ENCODE measurements at places on chromosomes 11 and 22.

GRCh38 chr22:47267513-47268282 lies 505.2 kb downstream of the TBC1D22A start:
- no peak for DNase-seq

GRCh38 chr11:46050003-46050461 lies 71.2 kb downstream of the PHF21A start:
- peak; percentile 82 for DNase-seq

DNA sequence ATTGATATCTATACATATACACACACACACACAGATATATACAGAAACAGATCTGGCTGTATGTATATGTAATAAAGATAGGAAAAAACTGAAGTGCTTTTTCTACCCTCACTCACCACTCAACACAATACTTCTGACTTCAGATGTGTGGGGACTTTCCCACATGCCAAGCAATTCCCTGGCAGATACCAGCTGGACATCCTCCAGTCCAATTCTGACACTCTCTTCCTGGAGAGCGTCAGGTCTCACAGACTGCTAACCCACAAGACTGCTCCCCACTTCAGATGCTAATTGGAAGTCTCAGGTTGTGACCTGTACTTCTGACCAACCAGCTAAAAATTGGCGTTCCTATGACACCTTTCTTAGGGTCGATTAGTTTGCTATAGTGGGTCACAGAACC lies 140.6 kb downstream of the ATG16L2 start:
- no peak for DNase-seq

GRCh38 chr22:20973634-20974286 lies 6.7 kb downstream of the AIFM3 start:
- DNase-seq: no peak

DNA sequence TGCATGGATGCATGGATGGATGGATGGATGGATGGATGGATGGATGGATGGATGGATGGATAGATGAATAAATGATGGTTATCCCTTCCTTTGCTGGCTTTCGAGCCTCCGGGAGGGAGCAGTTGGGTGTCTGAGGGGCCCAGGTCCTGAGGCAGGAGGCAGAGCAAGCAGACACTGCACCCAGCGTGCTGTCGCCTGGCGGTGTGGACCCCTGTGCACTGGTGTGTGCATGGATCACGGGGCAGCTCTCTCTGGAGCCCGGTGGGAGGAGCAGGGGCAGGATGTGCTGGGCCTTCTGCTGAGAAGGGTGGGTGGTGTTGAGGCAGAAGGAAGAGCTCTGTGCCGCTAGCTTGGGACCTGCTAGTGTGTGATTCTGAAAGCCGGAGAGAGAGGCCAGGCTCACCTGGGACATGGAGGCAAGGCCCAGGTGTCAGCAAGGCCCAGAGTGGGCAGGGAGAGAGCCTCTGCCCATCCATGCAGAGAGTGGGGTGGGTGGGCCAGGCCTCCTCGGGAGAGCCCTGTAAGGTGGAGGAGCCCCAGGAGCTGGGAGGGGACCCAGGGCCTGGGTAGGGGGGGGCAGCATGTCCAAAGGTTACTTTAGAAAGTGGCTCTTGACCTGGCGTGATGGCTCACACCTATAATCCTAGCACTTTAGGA lies 254.4 kb downstream of the BRD1 start:
- DNase-seq: no peak

DNA sequence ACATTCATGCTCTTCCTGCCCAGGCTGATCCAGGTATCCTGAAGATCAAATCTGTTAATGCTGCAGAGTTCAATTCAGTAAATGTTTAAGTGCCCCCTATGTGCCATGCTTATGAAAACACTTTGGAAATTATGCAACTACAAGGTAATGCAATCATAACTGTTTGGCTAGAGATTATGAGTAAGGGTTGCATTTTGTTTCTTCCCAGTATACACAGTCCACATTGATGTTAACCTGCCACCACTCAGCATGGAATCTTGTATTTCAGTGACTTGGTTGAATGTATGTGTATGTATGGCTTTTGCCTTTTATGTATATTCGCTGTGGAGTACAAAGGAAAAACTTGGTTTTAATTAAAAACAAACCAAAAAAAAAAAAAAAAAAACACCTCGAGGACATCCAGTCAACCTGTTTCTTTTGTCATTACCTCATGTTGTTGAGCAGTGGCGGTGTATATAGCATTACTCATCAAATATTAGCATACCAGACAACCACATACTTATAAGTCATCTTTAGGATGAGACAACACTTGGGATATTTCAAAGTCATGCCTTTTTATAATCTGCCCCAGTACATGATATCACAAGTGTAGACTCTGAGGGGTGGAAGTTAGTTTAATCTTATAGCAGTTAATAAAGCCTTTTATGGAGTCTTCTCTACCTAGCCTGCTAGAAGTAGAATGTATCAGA lies 86.1 kb upstream of the HORMAD2 start:
- DNase-seq: peak; percentile 93

GRCh38 chr11:63603180-63603518 lies 11.1 kb downstream of the PLAAT3 start:
- DNase-seq: no peak

DNA sequence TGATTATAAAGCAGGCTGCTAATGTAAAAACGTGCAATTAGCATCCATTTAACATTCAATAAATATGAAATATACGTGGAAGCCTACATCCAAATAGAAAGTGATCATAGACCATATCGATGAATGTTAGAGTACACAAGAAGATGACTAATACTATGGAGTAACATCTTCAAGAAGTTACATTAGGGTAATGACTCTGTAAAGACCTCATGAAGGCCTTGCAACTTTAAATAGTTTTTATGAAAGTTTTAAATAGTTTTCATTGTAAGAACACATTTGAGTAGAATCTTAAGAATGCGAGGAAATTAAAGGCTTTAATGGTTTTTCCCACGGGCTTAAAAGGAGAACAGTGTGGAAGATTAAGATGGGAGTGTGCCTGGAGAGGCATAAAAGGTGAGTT lies 1.4 kb downstream of the TRIM34 start:
- peak; percentile 57 for DNase-seq

- DNase-seq: no peak
Measured at GRCh38 chr11:110921742-110922521, 209.7 kb upstream of the ARHGAP20 start.

- no peak for DNase-seq
Measured at GRCh38 chr11:72433455-72434036, 785 bp downstream of the CLPB start.

DNA sequence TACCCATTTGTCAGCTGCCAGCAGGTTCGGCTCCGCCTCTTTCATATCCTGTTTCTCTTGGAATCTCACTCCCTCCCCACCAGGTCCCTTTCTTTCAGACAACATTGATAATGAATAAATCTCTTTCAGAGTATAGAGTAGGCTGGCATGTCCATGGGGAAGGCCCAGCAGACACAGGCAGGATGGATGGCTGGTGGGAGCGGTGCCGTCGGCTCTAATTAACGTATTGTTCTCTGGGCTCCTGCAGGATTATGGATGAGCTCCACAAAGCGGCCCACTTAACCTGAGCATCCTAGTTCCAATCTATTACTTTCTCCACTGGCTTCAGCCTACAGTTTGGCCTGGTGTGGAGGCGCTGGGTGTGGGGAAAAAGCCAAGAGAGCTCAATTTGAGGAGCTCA lies 588.0 kb downstream of the BUD13 start:
- no peak for DNase-seq

DNA sequence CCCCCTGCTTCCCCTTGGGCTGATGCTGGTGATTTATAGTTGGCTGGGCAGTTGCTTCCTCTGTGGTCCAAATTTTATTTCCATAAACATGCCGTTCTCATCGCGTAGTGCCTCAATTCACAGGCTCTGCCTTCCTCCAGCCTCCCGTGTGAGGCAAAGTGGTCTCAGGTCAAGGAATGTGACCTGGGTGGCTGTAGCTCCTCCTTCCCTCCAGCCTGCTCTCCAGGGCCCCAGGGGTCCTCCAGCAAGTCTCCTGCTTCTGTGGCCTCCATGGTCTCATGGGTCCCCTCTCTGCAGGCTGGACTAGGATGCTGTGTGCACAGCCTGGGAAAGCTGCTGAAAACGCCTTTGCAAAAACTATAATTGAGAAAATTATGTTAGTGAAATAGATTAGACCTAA lies 694.1 kb downstream of the BRD1 start:
- no peak for DNase-seq

- DNase-seq: peak; percentile 47
Measured at GRCh38 chr11:103007521-103007920, 52.0 kb upstream of the MMP13 start.

DNA sequence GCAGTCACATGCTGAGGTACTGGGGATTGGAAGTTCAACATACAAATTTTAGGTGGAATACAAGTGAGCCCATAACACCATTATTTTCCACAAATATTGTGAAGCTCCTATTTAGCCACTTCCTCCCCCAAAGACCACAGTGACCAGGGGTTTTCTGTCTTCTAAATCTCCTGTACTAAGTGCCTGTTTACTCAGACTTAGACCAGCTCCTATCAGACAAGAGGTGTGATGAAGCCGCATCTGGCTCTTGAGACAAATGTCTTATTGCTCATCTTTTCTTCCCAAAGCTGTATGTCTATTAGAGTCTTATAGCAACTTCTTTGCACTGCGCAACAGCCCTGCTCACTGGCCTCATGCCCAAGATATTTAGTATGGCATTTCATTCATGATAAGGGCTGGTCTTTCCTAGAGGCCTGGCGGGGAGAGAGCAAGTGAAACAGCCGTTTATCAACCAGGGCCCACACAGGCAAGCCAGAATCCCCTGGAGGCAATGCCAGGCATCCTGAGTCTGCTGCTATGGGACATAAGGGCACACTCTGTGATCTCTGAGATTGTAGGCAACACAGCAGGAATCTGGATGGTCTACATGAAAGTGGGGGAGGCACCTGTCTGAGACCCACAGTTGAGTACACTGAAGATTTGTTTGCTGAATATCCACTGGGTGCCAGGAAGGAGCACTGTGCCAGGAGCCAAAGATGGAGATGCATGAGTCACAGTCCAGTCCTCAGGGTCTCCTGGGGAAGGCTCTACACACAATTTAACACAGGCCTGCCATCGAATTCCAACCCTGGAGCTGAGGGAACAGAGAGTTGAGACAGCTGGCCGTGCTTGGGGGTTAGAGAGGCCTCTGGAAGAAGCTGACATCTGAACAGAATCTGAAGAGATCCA lies 78.5 kb upstream of the NCAM1 start:
- no peak for DNase-seq

- DNase-seq: no peak
Measured at GRCh38 chr11:34549271-34549670, 35.7 kb upstream of the ELF5 start.

GRCh38 chr11:66974724-66975404 lies at the start of gene C11orf86:
TSS of gene C11orf86 (plus strand) at chr11:66975304. CDS start at chr11:66975363, 59 bp downstream.
- no peak for DNase-seq

- DNase-seq: peak; percentile 48
Measured at GRCh38 chr11:62708793-62709192, 1.3 kb downstream of the GNG3 start.

DNA sequence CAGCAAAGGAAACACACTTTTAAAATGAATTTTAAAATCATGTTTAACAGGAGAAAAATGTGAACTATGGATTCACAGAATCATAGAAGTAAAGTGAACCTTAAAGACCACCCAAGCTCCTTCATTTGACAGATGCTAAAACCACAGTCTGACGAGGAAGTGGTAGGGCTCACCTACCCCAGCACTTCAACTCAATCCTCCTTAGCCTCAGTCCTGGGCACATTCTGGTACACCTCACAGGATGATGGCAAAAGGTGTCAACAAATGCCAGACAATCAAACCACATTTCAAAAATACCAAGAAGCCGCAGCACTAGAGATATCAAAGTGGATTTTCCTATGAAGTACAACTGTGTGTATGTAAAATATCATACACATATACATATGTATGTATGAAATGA lies 43.1 kb downstream of the PITPNB start:
- no peak for DNase-seq

DNA sequence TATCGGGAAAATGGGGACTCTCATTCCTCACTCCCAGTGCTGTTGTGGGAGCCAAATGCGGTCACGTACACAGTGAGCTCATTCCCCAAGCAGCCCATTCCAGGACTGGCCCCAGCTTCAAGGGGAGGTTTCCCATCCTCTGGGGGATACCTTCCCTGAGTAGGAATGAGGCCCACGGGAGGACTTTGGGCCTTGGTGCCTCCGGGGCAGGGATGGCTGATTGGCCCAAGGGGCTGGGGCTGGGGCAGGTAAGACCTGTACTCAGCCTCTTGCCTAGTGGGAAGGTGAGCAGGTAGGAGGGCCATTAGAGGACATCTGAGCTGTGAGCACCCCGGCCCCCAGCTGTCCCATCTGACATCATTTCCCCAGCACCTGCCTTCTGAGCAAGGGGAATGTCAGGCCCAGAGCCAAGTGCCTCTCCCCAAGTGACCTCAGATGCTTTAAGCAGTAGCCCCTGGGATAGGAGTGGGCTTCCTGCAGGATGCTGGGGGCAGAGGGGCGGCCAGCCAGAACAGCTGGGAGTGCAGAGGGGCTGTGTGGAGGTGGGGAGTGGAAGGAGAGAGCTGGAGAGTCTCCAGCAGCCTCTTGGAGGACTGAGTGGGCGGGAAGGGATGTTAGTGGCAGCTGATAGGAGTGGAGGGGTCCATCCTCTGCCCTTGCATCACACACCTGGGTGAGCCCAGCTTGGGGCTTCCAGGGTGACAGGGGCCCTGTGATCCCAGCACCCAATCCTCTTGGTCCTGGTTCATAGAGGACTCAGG lies 58.4 kb downstream of the CD82 start:
- no peak for DNase-seq
